ENCODE measurements at places on chromosomes 5 and 9.
A peak's percentile ranks its signal among the peaks of the same experiment; 100 is the strongest.

DNA sequence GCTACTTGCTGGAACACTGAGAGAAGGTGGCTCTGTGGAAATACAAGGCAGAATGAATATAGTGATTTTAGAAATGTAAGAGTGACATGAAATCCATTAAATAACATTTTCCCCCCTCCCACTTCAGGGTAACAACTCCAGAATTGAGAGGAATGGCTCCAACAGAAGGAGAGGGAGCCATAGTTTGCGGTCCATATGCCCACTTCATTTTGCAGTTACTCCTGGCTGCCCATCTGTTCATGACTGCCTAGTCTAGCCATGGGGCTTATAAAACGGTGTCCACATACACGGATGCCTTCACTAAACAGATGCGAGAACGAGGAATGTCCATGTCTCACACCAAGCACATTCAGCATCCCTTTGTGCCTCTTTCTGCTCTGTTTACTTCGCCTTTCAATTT, 186.7 kb downstream of the TMEM38B start:
- no peak for DNase-seq

DNA sequence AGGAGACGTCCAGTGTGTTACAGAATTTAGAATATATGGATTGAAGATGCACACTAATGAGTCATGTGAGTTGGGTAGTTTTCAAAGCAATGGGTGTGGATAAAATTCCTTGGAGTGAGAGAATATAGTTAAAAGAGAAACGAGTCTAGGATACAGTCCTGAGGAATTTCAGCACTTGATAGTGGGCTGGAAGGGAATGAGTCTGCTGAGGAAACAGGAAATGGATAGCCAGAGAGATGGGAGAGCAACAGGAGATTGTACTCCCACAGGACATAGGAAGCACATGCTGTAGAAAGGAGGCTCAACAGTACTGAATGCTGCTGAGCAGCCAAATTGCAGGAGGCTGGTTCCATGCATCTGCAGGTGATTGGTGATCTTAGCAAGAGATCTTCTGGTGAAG, 68.1 kb downstream of the FBN2 start:
- no peak for DNase-seq

DNA sequence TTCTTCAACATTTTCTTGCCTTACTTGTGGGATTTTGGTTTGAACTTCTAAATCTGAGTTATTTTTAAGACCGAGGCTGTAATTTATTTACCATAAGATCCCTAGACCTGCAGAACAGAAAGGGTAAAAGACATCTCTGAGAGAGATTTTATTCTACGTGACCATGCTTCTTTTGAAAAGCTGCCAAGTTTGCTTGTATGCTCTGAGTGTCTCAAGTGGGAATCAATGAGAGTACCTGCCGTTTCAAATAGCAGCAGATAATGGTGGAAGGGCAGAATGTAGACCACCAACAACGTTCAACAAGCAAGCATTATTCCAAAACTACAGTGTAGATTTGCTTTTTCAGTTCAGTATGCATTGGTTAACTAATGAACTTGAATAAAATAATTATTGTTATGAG, 108.6 kb upstream of the MINAR2 start:
- DNase-seq, result no peak

DNA sequence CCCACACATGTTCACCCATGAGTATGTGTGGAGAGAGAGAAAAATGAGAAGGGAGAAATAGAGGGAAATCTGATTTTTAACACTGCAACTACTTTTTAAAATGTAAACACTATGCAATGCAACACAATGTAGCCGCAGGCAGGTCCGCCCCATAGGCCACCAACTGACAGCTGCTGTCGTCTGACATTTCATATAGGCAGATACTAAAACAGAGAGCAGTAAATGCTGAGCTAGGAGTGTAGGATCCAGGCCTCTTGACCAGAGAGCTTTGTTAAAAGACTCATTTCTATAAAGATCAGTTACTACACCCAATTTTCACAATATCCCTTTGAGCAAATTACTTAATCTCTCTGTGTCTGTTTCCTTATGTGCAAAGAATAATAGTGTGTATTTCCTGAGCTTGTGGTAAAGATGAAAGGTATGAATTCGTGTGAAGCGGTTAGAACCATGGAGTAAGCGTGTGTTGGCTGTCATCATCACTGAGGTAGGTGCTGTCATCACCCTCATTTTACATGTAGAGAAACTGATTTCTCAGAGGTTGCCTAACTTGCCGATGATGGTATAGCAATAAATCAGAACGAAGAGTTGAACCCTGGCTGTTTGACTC, 55.2 kb upstream of the PDE8B start:
- peak; percentile 16 for DNase-seq

GRCh38 chr9:100640447-100641050, 62.7 kb downstream of the CAVIN4 start:
- no peak for DNase-seq

- DNase-seq, result no peak
Observed at GRCh38 chr9:17846948-17847655, 268.2 kb downstream of the SH3GL2 start.

DNA sequence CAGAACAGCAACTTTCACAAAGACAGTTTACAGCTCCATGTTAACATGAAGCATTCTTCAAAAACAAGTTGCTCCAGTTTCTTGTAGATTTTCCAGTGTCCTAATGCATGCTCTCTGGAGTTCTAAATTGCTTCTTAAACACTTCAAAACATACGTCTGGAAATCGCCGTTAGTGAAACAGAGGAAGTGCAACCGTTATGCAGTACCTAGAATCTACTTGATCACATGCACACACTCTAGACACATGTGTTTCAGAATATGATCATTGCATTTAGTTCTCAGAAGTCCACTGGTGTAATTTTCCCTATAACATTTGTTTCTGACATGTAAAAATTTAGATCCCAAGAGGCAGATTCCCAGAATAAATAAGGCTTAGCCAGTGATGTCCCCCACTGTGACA, 41.1 kb upstream of the RUFY1 start:
- peak; percentile 27 for DNase-seq

DNA sequence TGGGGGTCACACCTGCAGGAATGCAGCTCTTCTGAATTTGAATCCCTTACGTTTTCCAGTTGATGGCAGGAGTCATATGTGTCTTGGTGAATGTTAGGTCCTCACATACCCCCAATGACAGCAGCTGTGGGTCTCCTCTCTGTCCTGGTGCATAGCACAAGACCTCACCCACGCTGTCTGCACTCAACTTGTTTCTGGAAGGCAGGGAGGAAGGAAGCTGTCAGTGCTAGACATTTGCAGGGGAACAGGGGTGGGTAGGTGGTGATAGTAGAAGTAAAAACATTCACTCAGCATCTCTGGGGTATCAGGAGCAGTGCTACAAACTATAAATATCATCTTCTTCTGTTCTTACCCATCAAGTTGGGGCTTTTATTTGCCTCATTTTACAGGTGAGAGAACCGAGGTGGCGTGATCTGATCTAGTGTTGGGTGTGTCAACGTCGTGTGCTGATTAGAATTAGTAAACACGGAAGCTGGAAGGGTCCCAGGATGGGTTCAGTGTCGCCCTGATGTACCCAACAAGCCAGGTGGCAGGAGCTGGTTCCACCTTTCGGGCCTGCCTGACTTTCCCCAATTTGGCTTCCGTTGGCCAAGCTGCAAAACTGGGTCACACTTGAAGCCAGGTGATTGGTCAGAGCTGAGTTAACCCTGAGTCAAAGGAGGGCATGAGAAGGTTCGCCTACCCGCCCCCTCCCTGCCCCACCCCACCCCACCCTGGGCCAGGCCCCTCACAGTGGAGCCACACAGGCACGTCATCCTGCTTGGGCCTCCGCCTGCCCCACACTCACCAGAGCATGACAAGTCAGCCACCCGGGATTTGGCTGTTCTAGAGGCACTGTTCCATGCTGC, 15.8 kb downstream of the ERGIC1 start:
- DNase-seq, result no peak

DNA sequence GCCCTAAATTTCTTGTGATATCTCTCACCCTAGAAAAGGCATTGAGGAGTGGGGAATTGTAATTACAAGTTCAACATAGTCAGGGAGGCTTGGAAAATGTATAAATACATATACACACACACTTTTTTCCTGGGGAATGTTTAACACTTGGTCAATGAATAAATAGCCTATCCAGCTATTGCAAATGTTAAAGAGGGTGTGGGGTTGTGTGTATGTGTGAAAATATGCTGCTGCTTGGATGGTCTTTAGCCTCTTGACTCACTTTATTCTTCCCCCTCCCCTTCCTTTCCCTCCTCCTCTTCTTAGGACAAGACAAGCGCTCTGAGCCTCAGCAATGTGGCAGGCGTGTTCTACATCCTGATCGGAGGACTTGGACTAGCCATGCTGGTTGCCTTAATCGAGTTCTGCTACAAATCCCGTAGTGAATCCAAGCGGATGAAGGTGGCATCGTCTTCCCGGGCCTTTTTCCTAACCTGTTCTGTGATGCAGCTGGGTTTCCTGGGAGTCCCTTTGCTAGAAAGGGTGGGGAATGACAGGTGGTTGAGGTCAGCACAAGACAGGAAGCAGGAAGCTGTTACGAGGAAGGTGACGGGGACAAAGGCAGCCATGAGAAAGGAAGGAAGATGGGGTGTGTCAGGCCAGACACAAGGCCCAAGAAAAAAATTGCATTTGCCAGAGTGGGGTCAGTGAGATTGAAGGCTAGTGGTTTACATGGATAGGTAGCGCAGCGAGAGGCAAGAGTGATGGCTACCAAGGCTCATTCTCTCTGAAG, 236.5 kb downstream of the FAM114A2 start:
- DNase-seq, result no peak

DNA sequence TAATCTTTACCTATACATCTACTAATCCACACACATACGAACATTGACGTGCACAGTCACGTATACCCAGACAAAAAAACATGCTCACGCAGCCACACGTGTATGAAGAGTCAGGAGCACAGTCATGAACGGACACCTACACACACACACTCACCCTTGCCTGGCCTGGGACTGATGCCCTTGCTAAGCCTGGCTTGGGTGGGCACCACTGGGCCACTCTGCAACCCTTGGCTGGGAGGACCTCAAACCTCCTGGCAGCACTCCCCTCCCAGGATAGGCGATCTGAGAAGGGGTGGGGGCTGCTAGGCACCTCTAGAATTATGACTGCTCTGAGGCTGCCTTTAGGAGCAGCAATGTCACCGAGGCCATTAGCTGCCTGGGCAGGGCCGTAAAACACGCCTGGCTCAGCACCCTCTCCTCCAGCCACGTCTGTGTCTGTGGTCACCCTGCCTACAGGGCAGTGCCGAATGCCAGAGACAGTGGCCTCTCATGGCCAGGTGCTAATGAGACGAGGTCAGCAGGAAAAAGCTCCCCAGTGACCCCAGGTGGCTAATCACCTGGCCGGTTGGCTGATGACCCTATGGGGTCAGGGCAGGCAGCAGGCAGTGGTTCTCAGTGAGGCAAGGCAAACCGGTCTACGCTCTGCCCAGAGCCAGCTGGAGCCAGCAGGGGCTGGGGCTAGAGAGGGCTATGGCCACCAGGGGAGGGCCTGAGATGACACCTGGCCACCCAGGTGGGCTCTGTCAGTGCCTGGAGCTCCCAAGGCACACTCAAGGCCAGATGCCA, 33.7 kb upstream of the MVB12B start:
- no peak for DNase-seq

DNA sequence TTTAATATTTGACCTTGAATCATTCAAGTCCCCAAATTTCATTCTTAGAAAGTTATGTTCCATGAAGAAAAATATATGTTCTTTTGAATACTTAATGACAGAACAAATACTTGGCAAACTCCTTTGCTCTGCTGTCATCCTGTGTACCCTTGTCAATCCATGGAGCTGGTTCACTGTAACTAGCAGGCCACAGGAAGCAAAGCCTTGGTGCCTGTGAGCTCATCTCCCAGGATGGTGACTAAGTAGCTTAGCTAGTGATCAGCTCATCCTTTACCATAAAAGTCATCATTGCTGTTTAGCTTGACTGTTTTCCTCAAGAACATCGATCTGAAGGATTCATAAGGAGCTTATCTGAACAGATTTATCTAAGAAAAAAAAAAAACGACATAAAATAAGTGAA, 65.4 kb downstream of the WDR41 start:
- no peak for DNase-seq

- DNase-seq, result no peak
Observed at GRCh38 chr9:2253636-2254580, 238.8 kb downstream of the SMARCA2 start.
